Activated CD8-positive, alpha-beta T cell treated with anti-CD3 and anti-CD28 coated beads, Interleukin-2, amount 10 ng/mL, durations not matched to agents 7 days and 5 days (primary cell): ENCODE measurements at places on chromosomes 13 and 19.
A peak's percentile ranks its signal among the peaks of the same experiment; 100 is the strongest.

DNA sequence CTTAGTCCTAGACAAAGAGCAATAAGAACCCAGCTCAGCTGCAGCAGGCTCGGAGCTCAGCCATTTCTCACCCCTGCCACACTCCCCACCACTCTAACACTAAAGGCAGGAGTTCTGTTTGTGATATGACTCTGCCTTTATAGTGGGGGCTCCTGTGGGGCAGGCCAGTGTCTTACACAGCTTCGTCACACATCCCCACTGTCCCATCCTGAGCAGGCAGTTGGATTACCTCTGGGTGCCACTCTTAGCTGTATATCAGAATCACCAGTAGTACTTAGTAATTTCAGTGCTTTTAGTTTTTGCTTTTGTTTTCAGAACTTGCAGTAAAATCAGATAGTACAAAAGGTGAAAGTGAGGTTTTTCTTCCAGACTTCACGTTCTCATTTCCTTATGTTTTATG, 16.8 kb downstream of the SAMD4B start:
- DNase-seq = no peak

DNA sequence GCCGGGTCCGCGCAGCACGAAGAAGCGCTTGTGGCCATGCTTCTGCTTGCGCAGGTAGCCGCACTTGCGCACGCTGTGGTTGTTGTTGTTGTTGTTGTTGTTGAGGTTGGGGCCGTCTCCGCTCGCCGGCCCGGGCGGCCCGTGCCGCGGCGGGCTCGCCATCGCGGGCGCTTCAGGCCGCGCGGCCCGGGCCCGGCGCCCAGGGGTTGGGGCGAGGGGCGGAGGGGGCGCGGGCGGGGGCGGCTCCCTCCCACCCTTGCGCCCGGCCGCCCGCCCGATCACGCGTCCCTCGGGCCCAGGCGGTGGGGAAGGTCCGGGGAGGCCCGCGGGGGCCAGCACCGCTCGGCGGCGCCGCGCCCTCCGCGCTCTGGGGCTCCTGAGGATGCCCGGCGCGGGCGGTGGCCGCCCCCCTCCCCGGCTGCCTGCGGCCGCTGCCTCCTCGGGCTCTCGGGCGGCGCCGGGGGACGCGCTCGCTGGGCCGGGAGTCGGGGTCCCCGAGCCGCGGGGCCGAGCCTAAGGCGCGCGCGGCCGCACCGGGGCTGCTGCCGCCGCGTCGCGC, 412 bp downstream of the IRS2 start:
- DNase-seq = no peak

DNA sequence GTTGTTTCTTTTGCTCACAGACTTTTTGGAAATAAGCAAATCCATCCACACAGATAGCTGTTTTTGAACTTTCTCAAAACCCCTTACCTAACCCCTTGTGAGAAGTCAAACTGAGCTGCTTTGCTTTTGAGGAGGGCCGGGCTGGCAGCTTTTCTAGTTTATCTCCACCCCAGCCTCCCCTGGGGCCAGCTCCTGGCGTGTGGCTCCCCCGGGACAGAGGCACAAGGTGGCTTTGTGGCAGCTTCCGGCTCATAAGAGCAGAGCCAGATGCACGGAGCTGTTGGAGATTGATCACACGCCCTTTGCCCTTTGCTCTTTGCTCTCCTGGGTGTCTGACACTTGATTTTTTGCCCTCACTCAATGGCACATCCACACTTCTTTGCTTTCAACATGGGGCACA, 24.9 kb upstream of the RNF113B start:
- no peak for DNase-seq

GRCh38 chr19:50835785-50836542, 2.6 kb upstream of the KLK15 start:
- peak; percentile 78 for DNase-seq

DNA sequence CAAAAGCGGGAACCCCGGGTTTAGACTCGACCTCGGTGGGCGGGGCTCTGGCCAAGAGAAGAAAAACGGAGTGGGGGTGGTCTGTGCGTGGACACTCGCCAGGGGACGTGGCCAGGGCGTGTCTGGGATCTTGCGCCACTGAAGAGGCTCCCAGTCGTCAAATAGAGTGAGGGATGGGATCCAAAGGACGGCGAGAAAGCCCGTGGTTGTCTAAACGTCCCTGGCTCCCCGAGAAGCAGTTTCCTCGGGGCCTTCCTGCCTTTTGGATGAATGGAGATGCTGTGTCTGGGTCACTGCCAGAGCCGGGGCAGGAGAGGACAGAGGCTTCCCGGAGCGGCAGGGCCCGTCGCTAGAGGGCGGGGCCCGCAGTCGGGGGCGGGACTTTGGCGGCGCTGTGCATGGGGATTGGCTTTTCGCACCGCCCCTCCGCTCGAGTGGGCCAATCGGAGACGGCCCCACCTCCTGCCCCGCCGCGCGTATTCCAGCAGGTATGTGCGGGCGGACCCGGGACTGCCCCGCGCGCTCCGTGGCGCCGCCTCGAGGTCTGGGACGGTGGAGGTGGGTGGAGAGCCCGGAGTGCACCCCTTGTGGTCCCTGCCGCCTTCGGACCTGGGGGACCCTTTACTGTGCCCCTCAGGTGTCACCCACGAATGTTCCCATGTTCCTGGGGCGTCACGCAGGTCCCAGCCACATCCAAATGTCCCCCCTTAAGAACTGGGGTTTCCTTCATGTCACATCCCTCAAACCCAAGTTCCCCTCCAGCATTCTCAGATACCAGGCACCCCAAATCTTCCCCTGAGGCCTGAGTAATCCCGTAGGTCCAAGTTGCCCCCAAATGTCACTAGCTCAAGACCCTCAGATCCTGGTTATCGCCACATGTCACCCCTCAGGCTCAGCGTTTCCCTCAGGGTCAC, 38.3 kb downstream of the ZSWIM4 start:
- DNase-seq = peak; percentile 93

GRCh38 chr13:51715613-51716012, 88.3 kb downstream of the DHRS12 start:
- no peak for DNase-seq

- DNase-seq = no peak
These were observed 1721.4 kb downstream of the PCDH9 start for GRCh38 chr13:65508745-65509144.

DNA sequence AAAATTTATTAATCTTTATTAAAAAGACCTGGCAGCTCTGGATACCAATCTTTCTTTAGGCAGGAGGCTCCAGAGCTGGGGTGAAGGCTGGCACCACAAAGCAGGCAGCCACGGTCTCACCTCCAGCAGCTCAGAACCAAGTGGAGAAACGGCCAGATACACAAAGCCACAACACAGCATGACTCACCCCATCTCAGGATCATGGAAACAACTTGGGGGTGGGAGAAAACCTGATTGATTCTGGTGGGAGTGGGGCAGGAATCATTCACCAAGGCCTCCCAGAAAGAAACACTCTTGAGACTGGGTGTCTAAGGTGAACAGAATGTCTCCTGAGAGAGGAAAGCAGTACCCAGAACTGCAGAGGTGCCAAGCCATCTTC, 64.2 kb downstream of the CRYL1 start:
- no peak for DNase-seq

- no peak for DNase-seq
These were observed 277.6 kb upstream of the DACH1 start for GRCh38 chr13:72144636-72145035.

DNA sequence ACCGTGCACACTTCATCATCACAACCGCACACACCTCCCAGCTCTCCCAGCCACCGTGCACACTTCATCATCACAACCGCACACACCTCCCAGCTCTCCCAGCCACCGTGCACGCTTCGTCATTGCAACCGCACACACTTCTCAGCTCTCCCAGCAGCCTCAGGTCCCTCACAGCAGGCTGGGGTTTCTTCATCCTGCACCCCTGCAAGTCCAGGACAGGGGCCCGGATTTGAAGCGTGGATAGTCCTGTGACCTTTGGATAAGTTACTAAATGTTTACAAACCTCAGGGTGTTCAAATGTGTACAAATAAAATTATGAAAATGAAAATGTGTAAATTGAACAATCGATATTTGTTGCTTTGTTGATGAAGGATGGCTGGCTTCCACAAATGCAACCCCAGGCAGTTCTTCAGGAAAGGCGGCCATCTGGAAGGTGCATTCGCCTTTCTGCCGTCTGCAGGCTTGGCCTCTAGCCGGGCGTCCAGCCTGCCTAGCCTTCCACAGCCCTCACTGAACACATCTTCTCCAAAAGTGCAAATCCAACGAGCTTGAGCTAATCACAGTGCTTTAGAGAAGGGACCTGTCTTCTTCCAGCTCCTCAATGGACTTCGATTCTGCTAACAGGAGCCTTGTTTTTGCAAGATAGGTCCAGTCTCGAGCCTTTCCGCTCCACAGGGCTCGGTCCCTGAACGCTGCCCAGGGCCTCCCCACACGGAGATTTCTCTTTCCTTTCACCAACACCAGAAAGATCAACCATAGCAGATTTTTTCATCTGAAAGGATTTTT, 74.2 kb downstream of the SPACA7 start:
- no peak for DNase-seq

DNA sequence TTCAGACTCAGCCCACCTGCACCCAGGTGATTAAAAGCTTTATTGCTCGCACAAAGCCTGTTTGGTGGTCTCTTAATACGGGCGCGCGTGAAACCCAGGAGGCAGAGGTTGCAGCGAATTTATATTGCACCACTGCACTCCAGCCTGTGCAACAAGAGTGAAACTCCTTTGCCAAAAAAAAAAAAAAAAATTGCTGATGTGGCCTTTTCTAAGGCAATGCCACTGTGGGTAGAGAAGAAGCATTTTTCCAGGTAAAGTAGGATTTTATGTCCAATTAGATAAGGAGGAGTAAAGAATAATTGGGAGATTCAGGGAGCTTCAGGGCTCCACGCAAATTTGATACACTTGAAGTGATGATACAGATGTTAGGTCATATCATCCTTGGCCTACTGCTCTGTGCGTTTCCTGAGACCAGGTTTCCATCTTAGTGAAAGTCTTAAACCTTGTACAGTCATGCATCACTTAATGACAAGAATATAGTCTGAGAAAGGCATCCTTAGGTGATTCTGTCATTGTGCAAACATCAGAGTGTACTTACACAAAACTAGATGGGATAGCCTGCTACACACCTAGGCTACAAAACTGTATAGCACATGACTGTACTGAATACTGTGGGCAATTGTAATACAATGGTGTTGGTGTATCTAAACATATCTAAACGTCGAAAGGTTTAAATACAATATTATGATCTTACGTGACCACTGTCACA, 150.9 kb downstream of the SPRY2 start:
- DNase-seq = no peak

DNA sequence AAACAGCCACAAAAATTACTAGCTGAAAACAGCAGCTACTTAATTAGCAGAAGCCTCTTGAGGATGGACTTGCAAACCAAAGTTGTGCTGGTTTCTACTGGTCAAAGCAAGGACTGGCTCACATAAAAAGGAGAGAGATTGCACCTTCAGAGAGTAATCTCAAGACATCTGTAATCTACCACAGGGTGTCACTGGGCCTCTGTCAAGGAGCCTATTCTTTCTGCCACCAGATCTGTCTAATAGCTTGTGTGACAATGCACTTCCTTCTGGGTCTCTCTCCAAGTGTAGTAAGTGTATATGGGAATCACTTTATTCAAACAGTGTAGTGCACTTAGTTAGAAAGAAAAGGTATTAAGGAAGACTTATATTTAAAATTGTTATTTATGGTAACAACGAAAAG, 24.4 kb upstream of the ZNF561 start:
- DNase-seq = no peak

- DNase-seq = no peak
These were observed 67.5 kb downstream of the CHST8 start for GRCh38 chr19:33689138-33689746.

GRCh38 chr19:56806639-56807038, 33.9 kb downstream of the PEG3 start:
- no peak for DNase-seq

- peak; percentile 58 for DNase-seq
These were observed 1.1 kb downstream of the HSPB6 start for GRCh38 chr19:35755550-35756376.

- DNase-seq = no peak
These were observed 40.5 kb upstream of the CNMD start for GRCh38 chr13:52780092-52780491.

GRCh38 chr13:44120043-44120442, 240.3 kb downstream of the LACC1 start:
- no peak for DNase-seq

DNA sequence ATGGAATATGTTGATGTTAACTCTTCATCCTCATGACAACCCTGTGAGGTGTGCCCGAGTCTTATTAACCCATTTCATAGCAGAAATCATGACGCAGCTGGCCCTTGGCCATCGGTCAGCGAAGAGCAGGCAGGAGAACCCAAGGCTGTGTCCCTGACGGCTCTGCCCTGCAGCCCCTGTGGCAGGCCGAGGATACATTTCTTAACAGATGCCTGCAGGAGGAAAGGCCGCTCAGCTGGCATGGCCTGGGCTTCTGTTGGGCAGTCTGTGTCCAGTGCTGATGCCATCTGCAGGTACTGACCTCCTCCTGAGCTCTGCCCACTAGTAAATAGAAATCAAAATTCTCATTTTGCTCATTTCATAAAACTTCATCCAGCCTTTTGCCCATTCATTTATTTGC, 35.4 kb upstream of the MCF2L start:
- no peak for DNase-seq

GRCh38 chr13:86633346-86633745, 834.1 kb upstream of the SLITRK6 start:
- DNase-seq = no peak

DNA sequence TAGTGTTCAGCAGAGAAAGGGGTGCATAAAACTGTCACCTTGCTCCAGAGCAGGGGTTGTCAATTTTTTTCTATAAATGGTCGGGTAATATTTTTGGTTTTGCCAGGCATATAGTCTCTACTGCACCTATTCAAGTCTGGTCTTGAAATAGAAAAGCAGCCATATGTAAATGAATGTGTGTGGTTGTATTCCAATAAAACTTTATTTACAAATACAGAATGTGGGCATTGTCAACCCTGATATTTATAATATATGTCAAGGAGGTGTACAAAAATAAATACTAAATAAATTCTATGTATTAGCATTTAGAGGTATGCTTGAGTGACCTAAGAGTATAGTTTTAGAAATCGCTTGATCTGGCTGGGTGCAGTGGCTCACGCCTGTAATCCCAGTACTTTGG, 97.6 kb upstream of the SPRY2 start:
- no peak for DNase-seq

GRCh38 chr13:106274551-106275203, 260.8 kb downstream of the EFNB2 start:
- no peak for DNase-seq

- no peak for DNase-seq
These were observed 65.4 kb upstream of the ATXN8OS start for GRCh38 chr13:70042193-70042592.

- no peak for DNase-seq
These were observed 11.3 kb downstream of the GPR12 start for GRCh38 chr13:26749285-26749684.

GRCh38 chr13:30115257-30115600, 192.1 kb downstream of the KATNAL1 start:
- no peak for DNase-seq

DNA sequence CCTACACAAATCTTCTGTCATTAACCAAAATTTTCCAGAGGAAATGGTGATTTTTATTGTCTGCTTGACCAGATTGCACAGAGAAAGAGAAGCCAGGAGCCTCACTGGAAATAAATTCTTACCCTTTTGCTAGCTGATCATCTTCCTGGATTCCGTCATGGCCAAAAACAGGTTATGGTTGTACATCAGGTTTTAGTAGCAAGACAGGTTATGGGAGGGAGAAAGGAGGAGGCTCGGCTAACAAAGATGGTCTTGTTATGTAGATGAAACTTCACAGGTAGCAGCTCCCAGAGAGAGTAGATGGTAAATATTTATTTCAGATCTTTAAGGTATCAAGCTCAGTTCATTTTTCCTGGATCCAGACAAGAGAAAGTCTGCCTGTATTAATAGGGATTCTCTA, 19.7 kb upstream of the CEACAM3 start:
- DNase-seq = no peak
